Mesothelial cell of epicardium (in vitro differentiated cells): ENCODE measurements at places on chromosomes 1 and 21.

GRCh38 chr1:240151136-240151735, 59.6 kb downstream of the FMN2 start:
- DNase-seq = no peak

GRCh38 chr1:23496490-23497181, 12.7 kb upstream of the ASAP3 start:
- no peak for DNase-seq

DNA sequence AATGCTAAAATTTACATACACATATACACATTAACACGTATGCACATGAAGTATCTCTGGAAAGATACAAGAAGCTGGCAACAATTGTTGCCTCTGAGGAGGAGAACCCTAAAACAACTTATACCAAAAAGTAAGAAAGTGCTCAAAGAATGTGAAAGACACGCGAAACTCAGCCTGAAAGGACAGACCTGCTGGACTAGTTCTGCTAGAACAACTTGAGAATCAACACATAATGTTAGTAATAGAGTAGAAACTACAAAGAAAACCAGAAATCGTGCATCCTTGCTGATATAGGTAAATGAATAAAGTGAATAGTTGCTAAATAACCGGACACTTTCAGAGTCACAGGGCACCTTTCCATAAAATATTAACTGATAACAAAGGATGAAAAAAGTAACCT, 242.5 kb downstream of the RERE start:
- no peak for DNase-seq

- DNase-seq = no peak
These were observed 5.6 kb downstream of the KIF17 start for GRCh38 chr1:20712215-20712577.
